ENCODE measurements at places on chromosomes 2 and 18.

DNA sequence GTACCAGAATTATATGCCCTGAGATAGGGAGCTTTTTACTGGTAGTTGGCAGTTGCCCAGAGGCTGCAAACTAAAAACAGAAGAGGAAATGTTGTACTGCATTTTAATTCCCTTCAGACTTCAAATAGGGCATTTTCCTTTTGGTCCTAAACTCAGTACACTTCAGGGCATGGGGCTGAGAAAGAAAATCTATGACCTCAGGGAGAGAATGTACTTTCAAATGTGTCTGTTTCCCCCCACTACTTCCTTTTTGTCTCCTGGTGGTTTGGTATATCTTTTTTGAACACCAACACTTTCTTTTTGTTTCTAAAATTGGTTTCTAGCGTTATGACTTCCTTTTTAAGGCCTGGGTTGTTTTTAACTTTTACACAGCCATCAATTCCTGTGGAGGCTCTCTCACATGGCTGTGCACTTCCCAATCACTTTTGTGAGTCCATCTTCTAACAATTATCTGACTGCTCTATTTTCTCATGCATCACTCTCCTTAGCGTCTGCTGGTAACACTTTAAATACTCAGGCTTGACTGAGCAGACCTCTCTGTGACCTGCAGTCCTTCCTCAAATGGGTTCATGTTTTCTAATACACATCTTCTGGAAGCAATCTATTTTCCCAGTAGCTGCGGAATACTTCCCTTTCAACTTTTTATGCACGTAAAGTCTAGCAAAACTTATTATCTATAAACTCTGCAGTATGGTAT, 596.0 kb downstream of the LRP1B start:
- no peak for DNase-seq

DNA sequence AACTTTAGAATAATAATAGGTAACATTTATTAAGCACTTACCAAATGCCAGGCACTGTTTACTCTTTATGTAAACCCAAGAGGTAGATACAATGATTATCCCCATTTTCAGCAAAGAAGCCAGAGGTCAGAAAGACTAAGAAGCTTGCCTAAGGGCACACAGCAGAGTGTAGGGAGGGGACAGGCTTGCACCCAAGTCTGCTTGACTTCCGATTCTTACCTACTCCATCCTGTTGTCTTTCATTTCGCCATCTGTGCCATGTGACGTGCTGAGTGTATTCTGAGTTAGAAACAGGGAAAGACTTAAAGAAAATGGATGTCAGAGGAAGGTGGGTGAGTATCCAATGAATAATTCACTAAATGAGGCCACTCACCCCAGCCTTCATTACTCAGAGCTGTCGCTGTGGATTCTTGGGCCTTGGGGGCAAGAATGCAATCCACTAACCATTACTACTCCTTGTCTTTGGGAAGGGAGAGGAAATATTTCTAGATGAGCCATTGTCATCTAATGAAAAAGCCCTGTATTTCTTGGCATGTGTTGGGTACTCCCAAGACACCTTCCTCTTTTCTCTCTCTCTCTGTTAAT, 76.4 kb upstream of the BCL11A start:
- DNase-seq = no peak

DNA sequence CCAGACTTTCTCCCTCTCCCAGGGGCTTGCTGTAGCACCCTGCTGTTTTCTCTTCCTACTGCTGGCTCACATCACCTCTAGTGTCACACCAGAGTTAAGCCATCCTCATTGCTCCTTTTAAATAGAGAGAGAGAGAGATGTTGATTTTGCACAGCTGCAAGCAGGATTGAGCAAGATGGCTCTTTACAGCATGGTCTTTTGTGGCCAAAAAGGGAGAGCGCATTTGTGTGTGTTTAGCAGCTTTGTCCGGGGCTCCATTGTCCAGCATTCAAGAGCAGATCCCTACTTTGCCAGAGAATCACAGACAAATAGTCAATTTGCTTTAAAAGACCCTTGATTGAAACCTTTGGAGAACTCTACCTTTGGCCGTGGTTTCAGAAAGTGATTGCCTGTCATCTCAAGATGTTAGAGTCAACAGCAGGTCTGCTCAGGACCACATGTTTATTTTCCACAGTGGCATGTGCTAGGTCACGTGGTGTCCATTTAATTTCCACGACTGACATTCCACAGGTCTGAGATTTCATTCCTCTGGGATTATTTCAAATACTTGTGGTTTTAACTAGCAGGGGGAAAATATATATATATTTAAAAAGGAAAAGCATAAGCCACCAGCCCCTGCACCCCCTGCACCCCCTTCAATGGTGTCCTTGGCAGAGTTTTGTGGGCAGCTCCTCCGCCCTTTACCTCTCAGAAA, 359.9 kb upstream of the SLC14A2 start:
- peak; percentile 80 for DNase-seq

DNA sequence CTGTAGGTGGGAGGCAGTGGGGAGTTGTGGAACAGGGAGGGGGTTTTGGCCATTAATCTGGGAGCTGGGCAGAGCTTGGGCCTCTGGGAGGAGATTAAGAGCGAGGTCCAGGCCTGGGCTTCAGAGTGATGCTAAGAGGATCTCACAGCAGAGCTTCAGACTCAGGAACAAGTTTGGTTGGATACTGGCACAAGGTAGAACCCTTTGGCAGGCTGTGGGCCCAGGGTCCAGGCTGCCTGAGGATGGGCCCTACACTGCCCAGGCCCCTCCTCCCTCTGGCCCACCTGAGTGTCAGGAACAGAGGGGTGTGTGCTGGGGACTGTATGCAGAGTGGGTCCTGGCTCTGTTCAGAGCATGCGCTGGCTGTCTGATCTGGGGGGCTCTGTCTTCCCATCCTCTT, 334.9 kb downstream of the CYP26B1 start:
- no peak for DNase-seq

GRCh38 chr2:25341753-25342371, at the start of gene DNMT3A:
TSS of gene DNMT3A (minus strand) at chr2:25341925. CDS start at chr2:25313984, 27,941 bp downstream.
- no peak for DNase-seq

- no peak for DNase-seq
Observed at GRCh38 chr18:34039611-34040010, 185.1 kb downstream of the NOL4 start.

DNA sequence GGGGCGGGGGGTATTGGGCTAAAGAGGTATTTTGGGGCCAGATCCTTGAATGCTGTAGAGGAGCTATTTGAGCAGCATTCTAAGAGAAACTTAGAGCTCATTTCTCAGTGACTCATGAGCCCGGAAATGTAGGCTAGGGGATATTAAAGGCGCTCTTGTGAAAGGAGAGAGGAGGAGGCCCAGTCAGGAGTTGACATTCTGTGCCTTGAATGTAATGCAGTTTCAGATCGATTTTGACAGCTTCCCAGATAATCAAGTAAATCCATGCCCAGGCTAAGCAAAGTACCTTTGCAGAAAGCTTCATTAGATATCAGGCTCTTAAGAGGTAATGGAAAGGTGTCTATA, 1.5 kb downstream of the CAB39 start:
- peak; percentile 52 for DNase-seq

GRCh38 chr18:33870059-33870458, 292.0 kb downstream of the ASXL3 start:
- peak; percentile 42 for DNase-seq

DNA sequence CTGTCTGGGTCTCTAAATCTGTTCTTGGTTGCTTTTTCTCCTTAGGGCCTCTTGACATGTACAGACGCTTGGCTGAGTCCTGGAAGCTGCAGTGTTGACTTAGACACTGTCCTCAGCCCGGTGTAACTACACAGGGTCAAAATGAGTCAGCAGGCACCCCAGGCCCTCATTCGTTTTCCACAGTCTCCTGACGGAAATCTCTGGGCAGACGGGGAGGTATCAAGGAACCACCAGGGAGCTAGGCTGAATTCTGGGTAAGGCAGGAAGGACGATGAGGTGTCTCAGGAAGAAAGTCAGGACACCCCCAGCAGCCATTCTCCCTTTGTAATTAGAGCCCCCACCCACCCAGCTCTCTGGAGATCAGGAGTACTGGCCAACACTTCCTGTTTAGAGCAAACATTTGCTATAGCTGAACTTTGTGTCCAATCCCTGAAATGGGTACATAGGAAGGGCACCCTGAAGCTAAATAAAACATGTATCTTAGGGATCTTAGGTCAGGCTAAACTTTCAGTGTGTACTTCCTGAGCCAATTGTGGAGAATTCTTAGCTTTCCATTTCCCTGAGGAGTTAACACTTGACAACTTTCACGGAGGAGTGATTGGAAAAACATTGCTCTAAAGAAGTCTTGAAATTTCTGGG, 23.9 kb upstream of the EPAS1 start:
- no peak for DNase-seq

DNA sequence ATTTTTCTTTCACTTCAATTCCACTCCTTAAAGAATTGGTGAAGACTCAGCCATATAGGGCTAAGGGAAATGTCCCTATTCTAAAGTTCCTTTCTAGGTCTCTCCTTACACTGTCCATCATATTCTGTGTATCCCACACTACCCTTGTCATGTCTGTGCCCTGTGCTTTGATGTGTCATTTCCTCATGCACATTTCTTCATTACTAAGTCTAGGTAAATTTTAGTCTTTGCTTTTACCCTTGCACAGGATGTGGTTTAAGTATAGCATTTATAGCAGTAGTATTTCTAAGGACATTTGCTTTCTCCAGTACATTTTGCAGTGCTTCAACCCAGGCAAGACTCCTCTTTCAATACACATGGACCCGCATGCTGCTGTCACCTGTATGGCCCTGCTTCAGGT, 221.5 kb upstream of the ACVR2A start:
- DNase-seq = no peak

DNA sequence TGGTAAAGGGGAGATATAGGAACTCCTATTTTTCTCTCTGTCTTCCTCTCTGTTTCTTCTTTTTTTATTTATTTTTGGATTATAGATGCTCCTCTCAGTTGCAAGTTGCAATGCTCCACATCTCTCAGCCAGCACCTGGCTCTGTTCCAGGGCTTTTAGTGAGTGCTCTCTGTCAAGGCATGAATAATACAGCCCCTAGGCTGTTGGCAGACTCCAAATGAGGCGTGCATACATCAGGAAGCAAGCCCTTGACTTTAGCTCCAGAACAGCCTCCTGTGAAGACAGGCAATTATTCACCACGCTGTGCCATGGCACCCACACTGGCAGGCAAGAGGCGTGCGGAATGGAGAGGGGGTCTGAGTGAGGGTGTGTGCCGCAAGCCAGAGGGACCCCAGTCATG, 228.1 kb upstream of the PXDN start:
- DNase-seq = no peak

- no peak for DNase-seq
Observed at GRCh38 chr2:8602809-8603208, 79.0 kb upstream of the ID2 start.

GRCh38 chr2:27290549-27290948, 8.3 kb downstream of the TRIM54 start:
- no peak for DNase-seq

DNA sequence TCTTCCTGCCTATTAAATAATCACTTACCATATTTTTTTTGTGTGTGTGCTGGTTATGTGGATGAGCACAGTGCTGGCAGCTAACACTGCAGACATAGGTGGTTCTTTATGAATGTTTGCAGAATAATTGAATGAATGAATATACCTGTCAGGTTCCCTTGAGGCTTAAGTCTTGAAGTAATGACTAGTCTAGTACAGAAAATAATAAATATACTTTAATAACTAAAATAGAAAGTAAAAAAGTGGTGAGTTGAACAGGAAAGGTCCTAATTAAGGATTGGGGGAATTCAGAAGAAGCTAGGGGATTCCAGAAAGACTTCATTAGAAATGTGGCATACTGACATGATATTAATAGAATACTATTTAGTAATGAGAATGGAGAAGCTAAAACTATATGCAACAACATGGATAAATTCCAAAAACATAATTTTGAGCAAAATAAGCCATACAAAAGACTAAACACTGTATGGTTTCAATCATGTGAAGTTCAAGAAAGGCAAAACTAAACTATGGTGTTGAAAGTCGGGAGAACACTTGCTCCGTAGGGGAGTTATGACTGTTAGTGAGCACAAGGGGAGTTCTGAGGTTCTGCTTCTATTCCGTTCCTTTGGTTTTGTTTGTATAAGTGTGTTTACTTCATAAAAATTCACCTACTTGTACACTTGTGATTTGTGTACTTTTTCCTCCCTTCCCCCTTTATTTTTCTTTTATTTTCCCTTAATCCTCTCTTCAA, 464.6 kb downstream of the MTX2 start:
- DNase-seq = no peak

GRCh38 chr2:215612786-215613185, 176.9 kb upstream of the FN1 start:
- peak; percentile 85 for DNase-seq

DNA sequence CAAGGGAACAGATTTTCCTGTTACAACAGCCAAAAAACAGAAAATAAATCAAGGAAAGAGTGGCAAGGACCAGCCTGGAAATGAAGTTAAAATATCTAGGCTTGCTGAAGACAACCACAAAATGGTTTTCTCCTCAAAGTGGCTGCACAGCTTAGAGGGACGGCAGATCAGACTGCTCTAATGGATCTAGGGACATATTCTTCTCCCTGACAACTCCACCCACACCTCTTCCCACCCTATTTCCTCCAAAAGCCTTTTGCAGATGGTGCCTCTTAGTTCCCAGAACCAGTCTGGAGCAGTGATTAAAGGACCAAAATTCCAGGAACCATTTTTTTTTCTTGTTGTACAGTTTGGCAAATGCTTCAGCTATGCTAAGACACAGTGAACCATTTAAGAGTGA, 220.2 kb upstream of the SIX2 start:
- DNase-seq = no peak

- no peak for DNase-seq
Observed at GRCh38 chr2:109218792-109219126, 89.8 kb downstream of the SH3RF3 start.

- DNase-seq = no peak
Observed at GRCh38 chr18:49471532-49471931, 11.1 kb upstream of the DYM start.

DNA sequence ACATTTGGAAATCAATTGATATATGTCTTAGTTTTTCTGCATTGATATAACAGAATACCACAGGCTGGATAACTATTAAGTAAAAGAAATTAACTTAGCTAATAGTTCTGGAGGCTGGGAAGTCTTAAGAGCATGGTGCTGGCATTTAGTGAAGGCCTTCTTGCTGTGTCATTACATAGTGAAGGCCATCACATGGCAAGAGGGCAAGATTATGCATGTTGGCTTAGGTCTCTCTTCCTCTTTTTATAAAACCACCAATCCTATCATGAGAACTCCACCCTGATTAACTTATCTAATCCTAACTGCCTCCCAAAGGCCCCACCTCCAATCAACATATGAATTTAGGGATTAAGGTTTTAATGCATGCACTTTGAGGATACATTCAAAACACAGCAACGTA, 225.5 kb upstream of the VRK2 start:
- no peak for DNase-seq

DNA sequence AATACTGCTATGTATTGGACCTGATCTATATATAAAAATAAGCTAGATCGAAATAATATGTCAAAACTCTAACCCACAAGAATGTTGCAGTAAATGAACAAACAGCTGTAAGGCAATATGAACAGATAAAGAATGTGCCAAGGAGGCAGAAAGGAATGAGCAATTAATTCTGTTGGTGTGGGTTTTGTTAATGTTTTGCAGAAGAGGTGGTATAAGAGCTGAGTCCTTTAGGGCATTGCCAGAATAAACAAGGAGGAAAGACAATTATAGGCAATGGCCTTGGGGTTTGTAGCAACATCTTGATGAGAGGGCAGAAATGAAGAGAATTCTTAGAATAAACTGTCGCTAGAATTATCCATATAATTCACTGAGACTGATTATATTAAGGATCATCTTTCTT, 240.9 kb upstream of the GULP1 start:
- DNase-seq = no peak

Data from non-pigmented ciliary epithelial cell (primary cell).